T follicular helper cell (primary cell): ENCODE measurements at places on chromosomes 5 and 9.

DNA sequence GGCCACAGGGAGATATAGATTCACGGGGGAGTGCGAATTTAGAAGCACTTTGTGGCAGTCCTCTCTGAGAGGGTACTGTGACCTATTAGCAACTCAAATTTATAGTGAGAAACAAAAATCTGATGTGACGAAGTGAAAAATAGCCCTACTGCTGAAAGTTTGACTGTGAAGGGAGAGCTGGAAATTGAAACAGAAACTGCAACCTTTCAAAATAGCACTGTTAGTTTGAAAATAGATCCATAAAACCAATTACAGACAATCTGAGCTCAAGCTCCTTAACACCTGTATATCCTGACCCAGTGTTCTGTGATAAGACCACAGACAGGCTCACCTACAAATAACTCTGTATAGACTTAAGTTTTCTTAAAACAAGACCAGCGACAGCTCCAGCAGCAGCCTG, 420.1 kb downstream of the IRX1 start:
- DNase-seq = no peak

DNA sequence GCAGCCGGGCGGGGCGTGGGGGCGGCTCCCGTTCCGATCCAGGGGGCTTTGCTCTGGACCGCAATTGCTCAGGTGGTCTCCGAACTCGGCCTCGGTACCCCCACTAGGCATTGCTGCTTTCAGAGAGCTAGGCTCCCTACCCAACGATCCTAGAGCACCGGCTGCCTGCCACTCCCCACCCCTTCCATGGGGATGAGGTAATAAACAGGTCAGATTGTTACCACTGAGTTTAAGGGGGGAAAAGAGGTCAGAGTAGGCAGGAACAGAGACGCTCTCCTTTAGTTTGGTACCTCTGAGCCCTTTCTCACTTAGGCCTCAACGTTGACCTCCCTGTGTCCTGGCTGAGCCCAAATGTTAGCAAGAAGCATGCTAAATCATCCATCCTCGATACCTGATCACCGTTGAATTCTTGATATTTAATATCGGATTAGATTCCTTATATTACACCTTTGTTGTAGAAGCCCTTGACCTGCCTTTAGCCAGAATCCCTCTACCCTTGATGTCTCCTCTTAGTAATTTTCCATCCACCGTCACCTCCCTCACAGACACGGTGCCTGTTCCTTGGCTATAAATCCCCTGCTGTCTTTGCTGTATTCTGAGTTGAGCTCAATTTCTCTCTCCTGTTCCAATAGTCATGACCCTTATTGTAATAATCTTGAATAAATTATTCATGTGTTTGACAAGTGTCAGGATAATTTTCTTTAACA, 588 bp upstream of the PLPP1 start:
- DNase-seq = no peak

GRCh38 chr5:131848662-131849061, 51.8 kb upstream of the FNIP1 start:
- no peak for DNase-seq

DNA sequence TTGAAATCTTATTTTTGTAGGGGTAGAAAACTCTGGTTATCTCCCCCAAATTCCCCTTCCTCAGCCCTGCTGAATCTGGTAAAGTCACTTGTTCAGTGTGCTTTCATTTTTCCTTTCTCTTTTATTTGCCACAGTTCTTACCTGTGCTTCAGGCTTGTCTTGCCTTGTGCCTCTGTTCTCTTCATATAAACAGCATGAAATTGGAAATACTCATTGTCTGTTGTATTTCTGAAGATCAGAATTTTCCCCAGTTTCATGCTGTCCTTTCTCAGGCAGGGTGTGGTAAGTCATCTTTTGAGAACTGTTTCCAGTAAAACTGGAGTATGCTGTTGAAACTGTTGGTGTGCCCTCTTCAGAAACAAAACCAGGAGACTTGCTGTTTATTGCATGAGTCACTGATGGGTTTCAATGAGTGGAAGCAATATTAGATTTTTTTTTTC, 7.0 kb downstream of the PAM start:
- no peak for DNase-seq

- no peak for DNase-seq
Measured at GRCh38 chr9:126631254-126631653, 17.5 kb downstream of the LMX1B start.

DNA sequence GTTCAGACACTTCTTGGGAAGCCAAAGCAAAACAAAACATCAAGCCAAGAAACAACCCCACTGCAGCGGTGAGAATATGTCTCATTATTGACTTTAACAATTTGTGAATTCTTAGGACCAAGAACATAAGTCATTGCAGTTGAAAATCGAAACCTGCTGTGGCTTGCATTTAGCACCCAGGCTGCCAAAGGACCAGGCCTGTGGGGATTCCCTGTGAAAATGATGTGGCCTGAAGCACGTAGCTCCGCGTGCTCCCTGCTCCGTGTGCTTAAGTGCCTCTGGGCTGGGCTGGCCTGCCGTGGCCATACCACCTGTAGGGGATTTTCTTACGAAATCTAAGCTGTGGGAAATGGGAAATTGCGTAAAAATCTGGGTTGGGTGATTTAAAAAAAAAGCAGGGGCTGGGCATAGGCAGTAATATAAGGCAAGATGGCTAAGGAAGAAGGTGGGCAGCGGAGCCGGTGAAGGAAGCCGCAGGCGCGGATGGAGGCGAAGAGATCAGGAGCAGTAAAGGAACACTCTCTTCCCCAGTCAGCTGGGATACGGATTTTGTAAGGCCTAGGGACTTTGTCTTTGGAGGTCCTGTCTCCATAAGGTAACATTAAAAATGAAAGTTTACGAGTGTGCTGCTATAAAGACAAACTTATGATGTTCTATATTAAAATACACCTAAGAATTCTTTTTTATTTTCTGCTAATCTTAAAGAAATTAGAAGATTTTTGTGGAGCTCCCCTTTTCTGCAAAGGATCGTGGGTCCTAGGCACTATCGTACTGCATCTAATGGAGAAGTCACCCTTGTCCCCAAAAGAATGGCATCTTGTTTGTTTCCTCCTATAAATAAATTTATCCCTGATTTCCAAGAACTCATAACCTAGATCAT, 189.6 kb upstream of the SEMA6A start:
- no peak for DNase-seq

GRCh38 chr9:112104401-112104800, 70.7 kb downstream of the SUSD1 start:
- DNase-seq = no peak

GRCh38 chr5:40570408-40571129, 109.1 kb upstream of the PTGER4 start:
- DNase-seq = no peak

- DNase-seq = no peak
Measured at GRCh38 chr9:89477384-89477783, 20.5 kb downstream of the SEMA4D start.

DNA sequence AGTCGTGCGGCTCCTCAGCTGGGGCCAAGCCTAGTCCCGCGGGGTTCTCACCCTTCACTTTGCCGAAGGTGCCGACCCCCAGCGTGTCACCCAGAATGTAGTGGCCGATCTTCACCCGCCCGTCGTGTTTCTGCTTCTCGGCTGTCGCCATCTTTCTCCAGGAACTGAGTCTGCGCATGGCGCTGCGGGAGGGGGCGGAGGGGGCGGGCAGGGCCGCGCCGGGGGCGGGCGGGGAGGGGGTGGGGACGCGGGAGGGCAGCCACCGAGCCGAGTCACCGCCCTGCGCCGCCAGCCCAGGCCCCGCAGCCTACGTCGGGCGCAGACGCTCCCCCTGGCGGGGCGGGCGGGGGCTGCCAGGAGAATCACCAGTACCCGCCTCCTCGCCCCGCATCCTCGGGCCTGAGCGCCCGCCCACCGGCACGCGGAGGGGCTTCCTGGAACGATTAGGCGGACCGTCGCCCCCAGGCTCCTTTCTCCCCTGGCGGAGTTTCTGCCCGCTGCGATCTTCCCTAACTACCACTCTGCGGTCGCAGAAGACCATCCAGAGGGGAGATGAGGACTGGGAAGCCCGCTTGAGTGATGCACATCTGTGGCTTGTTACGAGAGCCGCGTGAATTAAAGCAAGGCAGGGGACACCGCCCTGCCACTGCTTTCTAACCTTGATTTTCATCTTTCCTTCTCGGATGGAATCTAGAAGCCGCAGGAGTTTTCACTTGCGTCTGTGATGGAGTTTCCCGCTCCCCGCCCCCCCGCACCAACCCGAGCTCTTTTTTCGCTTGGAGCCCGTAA, at the start of gene PRKAA1:
Gene PRKAA1 (minus strand): TSS at position 363 of the 789 bp plus-strand sequence. CDS start 185 bp downstream, at position 178.
- peak; percentile 87 for DNase-seq

GRCh38 chr9:15300218-15300617, 6.8 kb downstream of the TTC39B start:
- no peak for DNase-seq

- DNase-seq = no peak
Measured at GRCh38 chr5:146721073-146721815, 157.3 kb downstream of the PPP2R2B start.
